Astrocyte of the spinal cord (primary cell): ENCODE measurements at places on chromosomes 11 and 22.
A peak's percentile ranks its signal among the peaks of the same experiment; 100 is the strongest.

- peak; percentile 86 for DNase-seq
Measured at GRCh38 chr11:104609311-104610085, 288.8 kb downstream of the CASP12 start.

DNA sequence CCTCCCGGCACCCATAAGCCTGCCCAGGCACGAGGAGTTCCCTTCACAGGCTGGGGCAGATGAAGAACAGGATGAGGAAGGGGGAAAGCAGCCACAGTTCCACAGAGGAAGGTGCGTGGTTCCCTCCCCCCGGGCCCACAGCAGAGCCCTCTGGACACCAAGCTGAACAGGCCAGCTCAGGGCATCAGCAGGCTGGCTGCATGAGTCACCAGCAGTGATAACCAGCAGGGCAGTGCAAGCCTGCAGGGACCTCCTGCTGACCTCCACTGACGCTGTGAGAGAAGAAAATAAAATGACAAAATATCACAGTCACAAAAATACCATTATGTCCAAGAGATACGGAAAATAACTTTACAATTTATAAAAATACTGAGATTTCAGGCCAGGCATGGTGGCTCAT, 11.5 kb downstream of the RTL6 start:
- DNase-seq = no peak

- no peak for DNase-seq
Measured at GRCh38 chr11:12253843-12254281, 123.5 kb upstream of the PARVA start.

- DNase-seq = no peak
Measured at GRCh38 chr11:6559369-6559768, 44.0 kb downstream of the RRP8 start.

DNA sequence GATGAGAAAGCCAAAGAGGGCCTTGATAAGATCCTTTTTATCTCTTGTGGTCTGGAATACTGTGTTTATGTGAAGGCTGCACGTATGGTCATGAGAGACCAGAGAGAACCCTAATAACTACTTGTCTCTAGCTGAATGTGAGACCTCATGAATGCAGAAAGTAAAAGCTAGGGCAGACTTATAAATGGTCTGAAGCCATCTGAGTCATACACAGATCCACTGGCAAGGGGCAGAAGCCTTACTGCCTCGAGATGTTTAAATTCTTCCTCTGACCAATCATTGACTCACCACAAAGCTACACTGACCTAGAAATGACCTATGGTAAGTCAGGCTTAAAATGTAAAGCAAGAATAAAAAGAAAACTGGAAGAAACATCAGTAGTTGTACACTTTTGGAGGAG, 22.7 kb upstream of the OR4B1 start:
- DNase-seq = peak; percentile 23

GRCh38 chr11:69842746-69843528, 23.7 kb upstream of the FGF3 start:
- no peak for DNase-seq

- DNase-seq = peak; percentile 54
Measured at GRCh38 chr11:97454988-97455387, 1065.2 kb downstream of the JRKL start.

GRCh38 chr11:105754260-105754659, 144.4 kb downstream of the GRIA4 start:
- DNase-seq = no peak

GRCh38 chr11:27509908-27510307, 3.3 kb upstream of the LIN7C start:
- DNase-seq = no peak

- DNase-seq = no peak
Measured at GRCh38 chr11:88318017-88318416, 19.5 kb downstream of the CTSC start.

DNA sequence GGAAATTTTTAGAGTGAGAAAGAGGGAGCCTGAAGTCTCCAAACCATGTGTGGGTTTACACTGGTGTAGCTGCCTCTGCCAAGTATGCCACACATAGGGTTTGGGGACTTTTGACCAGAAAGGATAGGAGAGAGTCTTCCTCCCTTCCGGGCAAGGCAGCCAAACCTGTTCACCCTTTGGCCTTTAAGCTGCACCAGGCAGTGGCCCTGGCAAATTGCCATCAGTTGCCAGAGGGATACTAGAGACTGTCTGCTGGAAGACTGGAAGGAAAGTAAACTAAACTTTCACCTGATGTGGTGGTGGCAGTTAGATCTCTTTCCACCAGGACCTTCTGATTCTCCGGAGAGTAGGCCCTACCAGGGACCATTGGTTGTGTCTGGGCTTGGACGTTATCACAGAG, 1263.2 kb downstream of the FAM181B start:
- no peak for DNase-seq

DNA sequence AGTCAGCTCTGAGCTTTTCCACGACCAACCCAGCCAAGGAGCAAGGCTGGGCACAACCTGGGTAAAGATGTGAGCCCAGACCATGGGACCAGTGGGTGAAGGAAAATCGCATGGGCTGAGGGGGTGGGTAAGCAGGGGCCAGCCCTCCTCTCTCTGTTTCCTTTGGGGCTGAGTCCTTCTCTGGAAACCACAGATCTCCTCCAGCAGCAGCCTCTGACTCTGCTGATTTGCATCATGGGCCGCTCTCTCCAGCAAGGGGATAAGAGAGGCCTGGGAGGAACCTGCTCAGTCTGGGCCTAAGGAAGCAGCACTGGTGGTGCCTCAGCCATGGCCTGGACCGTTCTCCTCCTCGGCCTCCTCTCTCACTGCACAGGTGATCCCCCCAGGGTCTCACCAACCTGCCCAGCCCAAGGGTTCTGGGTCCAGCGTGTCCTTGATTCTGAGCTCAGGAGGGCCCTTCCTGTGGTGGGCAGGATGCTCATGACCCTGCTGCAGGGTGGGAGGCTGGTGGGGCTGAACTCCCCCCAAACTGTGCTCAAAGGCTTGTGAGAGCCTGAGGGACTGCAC, 67.8 kb downstream of the GGTLC2 start:
- DNase-seq = no peak

DNA sequence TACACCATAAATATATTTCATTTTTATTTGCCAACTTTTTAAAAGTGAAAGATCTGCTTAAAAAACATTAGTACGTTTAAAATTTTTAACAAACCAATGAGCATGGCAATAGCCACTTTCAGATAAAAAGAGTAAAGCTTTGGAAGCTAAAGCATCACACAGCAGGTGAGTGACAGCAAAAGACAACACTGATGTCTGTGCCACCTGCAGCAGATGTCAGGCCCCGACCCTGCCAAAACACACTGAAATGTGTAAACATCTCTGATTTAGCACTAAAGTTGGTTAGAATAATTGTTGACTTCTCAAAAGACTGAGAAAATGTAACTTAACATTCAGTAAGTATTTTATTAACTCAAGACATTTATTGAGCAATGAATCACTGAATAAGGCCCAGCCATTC, 232.9 kb downstream of the DLG2 start:
- no peak for DNase-seq

- DNase-seq = peak; percentile 4
Measured at GRCh38 chr11:71212871-71213559, 39.4 kb downstream of the SHANK2 start.

- DNase-seq = no peak
Measured at GRCh38 chr11:60303661-60304060, 23.2 kb downstream of the MS4A4A start.

DNA sequence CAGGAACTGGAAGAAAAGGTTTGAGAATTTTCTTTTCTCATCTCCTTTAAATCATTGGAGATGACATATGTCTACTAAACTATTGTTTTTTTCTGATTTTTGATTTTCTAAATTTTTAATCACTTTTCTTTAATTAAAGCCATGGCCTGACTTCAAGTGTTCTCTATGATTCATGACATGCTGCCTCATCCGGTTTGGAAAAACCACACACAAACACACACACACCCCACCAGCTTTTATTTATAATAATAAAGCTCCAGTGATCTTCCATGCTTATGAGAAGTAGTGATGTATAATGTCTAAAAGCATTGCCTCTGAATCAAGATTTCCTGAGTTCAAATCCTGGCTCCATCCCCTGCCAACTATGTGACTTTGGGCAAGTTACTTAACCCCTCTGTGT, 179.2 kb downstream of the SPON1 start:
- no peak for DNase-seq

DNA sequence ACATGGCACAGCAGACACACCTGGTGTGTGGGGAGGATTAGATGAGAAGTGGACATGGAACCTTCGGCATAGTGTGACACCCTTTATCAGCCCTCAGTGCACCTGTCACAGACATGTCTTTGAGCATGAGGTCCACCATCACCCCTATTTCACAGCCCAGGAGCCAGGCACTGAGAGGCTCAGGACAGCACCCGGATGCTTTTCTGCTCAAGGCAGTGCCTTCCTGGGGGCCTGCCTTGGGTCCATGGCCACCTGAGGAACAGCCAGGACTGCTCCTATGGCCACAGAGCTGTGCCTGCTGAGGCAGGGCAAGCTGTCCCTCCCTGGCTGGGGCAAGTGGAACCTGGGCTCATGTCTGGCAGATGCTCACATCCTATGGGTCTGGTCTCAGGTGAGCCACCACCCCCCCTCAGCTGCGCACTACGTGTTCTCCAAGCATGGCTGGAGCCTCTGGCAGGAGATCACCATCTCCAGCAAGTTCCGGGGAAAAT, 75.8 kb downstream of the MORC2 start:
- no peak for DNase-seq

GRCh38 chr11:125123947-125124617, 12.7 kb upstream of the TMEM218 start:
- DNase-seq = peak; percentile 73

GRCh38 chr22:31206896-31207687, 5.0 kb upstream of the LIMK2 start:
- DNase-seq = no peak

GRCh38 chr22:30392661-30393321, 4.0 kb upstream of the SEC14L2 start:
- DNase-seq = no peak

DNA sequence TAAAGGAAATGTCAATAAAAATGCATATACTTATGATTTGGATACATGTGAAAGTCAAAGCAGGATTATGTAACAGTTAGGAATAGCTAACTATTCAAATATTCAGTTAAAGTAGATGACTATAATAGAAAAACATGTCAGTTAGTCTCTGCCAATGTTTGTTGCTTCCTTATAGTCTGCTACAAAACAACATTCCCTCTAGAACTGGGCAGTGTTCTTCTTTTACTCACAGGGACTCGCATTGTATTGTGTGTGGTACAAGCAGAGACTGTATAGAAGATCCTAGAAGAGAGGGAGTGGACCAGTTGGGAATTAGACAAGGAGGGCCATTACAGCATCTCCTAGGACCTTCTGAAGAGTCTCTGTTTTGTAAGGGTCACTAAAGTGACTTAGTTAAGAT, 10.6 kb downstream of the ACAT1 start:
- DNase-seq = no peak

GRCh38 chr22:49240016-49240380, 587.7 kb downstream of the BRD1 start:
- no peak for DNase-seq

DNA sequence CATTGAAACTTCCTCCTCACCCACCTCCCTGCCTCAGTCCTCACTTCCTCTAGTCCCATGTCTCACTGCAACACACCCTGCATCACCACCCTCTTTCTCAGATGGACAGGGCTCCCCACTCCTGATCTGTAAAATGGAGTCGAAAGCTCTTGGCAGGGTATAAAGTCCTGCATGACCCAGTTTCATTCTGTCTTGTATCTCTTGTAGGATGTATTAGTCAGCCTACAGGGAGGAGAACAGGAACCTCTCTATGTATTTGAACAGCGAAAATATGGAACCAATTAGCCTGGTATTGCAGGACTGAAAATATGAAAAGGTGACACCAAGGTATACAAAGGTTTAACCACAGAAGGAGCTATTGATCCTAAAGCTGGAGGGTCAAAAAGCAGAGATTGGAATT, 156.9 kb upstream of the SNX19 start:
- no peak for DNase-seq

GRCh38 chr11:107710301-107710700, 1.6 kb downstream of the SLN start:
- no peak for DNase-seq

- no peak for DNase-seq
Measured at GRCh38 chr11:43582863-43583462, 97.6 kb upstream of the HSD17B12 start.

DNA sequence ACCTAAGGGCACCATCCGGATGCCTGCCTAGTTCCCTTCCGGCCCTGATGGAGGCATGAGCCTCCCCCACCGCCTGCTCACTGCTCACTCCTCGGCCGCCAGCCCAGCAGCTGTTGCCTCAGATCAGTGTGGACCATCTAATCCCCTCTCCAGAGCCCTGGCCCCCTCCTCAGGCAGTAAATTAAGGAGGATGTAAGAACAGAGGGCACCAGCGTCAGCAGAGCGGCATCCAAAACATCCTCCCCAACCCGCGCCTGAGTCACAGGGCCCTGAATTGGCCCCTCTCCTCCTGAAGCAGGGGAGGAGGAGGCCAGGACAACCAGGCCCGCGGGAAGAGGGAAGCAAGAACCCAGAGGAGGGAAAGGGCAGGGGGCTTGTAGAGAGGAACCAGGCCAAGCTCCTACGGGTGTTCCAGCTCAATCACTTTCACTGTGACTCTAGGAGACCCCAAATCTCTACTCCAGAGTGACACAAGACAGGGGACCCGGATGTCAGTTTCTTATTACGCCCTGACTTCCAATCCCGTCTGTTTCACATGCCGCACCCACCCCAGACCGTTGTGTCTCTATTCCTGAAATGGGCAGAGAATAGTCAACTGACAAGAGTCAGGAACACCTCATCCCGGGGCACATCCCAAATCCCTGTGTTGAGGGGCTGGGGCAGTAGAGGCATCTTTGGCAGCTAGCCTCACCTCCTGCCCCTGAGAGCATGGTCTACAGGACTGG, 31.3 kb upstream of the MYOD1 start:
- DNase-seq = no peak

GRCh38 chr11:32432565-32432964, 2.8 kb downstream of the WT1 start:
- no peak for DNase-seq

DNA sequence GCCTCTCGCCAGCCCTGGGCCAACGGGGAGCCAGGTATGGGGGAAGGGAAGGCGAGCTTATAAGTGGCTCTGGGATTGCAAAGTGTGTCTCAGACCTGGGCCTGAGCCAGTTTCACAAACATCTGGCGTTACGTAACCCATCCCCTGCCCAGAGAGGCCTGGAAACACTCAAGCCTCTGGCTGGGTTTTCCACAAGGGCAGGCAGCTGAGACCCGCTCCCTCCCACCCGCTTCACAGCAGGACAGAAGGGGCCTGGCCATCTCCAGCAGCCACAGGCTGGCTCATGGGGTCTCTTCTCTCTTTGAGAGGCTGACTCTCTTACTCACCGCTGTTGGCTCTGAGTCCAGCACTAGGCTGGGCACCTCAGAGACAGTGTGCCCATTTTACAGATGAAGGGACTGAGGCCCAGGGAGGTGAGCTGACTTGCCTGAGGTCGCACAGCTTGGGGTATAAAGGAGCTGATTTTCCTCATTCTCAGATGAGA, 44.5 kb downstream of the TRIOBP start:
- peak; percentile 97 for DNase-seq
